ENCODE measurements at places on chromosomes 1 and 21.
A peak's percentile ranks its signal among the peaks of the same experiment; 100 is the strongest.

GRCh38 chr1:246434335-246434734 is 72.7 kb downstream of the SMYD3 start:
- DNase-seq, result no peak

- DNase-seq, result no peak
These were observed 55.5 kb downstream of the TRIM11 start for GRCh38 chr1:228350831-228351781.

GRCh38 chr1:75632350-75632949 is 21.5 kb upstream of the SLC44A5 start:
- DNase-seq, result no peak

- no peak for DNase-seq
These were observed 7.7 kb downstream of the SNX27 start for GRCh38 chr1:151619489-151620093.

GRCh38 chr1:47624531-47624930 is 186.7 kb downstream of the FOXD2 start:
- no peak for DNase-seq

- no peak for DNase-seq
These were observed 38.1 kb upstream of the VWA5B1 start for GRCh38 chr1:20252587-20252986.

DNA sequence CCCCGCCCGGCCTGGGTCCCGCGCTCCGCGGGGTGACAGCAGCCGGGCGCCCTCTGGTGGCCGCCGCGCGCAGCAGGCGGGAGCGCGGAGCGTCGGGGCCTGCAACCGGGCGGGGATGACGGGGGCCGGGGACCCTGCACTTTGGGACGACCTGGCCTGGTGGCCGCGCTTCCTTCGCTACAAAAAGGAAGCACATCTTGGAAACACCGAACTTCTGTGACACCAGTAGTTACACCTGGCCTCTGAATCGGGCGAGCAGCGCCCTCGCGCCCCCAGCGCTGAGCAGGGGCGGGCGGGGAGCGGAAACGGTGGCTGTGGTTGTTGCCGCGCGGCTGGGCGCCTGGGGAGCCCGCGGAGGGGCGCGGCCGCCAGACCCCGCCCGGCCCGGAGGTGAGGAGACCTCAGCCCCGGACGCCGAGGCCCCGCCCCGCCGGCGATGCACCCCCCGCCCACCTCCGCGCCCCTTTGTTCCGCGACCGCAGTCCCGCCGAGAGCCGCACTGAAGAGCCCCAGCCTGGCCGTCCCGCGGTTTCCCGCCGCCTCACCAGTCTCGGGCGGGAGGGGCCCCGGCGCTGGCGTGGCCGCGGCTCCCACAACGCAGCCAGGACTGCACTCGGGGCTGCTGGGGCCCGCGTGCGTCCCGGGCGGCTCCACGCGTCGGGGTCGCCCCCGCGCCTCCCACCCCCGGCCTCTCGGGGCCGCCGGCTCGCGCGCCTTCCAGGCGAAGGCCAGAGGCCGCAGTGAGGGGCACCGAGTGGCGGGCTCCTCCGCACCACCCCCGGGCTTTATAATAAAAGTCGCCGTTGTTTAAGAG is 59.3 kb downstream of the H3-3A start:
- peak; percentile 63 for DNase-seq

DNA sequence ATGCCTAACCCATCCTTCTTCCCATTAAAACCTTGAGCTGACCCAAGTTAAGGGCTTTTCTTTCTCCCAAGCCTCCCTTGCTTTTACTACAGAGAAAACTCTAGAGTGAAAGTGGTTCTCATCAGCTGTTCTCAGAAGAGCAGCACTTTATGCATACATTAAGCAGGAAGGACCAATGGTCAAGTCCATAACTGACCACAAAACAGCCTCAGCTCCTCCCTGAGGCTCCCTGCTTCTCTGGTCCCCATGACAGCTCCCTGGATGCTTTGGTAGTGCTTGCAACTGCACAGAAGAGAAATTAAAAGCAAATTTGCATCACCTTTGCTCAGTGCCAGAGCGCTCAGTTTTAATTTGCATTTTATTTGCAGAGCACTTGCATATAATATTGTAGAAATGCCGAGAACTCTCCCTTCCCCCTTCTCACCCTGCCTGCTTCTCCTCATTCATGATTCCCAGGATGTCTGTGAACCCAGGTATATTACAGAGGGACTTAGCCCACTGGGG is 56.1 kb downstream of the LMX1A start:
- no peak for DNase-seq

DNA sequence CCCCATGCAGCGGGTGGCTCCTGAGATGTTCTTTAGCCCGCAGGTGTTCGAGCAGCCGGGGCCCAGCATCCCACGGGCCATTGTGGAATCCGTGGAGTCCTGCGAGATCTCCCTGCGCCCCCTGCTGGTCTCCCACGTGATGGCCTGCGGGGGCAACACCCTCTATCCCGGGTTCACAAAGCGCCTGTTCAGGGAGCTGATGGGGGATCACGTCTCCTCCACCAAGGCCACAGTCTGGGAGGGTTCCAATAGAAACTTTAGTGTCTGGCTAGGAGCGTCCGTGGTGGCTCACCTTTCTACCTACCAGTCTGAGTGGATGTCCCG is 71.0 kb downstream of the ACTL8 start:
- DNase-seq, result no peak

DNA sequence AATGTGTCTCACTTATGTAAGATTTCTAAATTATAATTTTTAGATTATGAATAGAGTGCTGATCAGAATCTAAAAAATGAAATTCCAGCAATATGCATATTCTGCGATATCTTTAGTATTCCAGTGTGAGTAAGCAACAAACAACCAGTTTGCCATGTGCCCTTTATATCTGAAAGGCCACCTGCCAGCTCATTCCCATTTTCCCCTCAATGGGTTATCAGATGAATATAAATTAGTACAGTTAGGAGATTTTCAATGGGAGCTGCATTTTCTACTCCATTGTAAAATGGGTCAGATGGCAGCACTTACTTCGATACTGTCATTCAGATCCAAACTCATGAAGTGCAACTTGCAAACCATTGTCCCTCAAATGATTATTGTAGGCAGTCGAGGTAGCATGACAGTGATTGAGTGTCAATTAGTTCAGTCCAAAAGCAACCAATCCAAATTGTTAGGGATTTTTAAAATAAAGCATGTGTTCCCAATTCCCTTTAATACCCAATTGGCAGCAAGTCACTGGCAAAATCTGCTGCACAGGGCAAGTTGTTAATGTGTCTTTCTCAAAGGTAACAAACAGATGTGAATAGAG is 680.3 kb downstream of the LRRIQ3 start:
- DNase-seq, result no peak

DNA sequence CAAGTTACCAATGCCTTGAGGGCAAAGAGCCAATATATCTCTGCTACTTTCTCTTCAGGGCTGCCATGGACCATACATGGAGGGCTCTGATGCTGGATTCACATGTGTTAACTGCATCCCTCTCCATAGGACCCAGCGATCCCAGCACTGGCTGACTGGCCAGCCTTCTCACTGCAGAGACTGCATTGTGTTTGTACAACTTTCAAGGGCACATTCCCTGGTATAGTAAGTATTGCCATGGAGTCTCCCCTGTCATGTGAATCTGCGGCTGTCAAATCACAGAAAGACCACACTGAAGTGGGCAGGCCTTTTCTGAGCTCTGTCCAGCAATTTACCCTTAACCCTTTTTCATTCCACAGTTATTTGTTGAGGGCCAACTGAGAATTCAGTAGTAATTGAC is 449.8 kb downstream of the OMA1 start:
- no peak for DNase-seq

- DNase-seq, result no peak
These were observed 10.6 kb downstream of the PTPRC start for GRCh38 chr1:198649232-198649967.

DNA sequence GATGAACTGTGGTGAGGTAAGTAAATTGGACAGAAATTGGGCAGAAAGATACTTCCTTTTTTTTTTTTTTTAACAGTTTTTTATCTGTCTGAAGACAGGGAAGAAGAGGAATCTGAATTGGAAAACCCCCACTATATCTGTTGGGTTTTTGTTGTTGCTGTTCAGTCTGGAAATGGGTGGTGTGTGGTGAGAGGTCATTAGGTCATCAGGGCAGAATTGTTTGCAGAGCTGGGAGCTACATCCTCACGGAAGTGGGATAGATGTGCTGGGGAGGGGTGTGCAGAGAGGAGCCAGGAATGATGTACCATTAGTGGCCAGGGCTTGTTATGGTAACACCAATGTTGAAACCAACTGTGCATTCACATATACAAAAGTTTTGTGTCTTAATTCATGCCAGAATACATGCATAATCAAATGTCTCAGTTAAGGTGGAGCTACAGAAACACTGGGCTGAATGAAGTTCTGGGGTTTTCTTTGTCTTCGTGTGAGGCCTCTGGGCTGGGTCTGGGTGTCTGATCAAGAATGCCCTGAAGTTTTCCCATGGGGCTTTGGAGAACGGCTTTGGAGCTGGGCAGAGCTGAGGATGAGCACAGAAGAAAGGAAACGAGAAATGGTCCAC is 12.4 kb downstream of the USP25 start:
- no peak for DNase-seq

GRCh38 chr1:31441073-31441472 is 28.1 kb downstream of the SERINC2 start:
- DNase-seq, result no peak

DNA sequence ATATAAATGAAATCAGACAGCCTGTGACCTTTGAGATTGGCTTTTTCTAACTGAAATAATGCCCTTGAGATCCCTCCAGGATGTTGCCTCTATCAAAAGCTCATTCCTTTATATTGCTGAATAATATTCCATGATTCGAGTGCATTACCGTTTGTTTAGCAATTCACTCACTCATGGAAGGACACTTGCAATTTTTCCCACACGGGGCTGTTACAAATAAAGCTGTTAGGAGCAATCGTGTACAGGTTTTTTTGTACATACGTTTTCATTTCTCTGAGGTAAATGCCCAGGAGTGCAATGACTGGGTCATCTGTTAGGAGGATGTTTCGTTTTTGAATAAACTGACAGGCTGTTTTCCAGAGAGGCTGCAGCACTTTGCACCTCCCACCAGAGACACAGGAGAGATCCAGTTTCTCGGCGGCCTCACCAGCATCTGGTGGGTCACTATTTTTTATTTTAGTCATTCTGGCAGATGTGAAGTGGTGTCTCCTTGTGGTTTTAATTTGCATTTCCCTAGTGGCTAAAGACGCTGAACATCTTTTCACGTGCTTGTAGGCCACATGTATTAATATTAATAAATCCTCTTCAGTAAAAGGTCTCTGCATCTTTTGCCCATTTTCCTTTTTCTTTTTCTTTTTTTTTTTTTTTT is 11.0 kb downstream of the PRDM15 start:
- no peak for DNase-seq

DNA sequence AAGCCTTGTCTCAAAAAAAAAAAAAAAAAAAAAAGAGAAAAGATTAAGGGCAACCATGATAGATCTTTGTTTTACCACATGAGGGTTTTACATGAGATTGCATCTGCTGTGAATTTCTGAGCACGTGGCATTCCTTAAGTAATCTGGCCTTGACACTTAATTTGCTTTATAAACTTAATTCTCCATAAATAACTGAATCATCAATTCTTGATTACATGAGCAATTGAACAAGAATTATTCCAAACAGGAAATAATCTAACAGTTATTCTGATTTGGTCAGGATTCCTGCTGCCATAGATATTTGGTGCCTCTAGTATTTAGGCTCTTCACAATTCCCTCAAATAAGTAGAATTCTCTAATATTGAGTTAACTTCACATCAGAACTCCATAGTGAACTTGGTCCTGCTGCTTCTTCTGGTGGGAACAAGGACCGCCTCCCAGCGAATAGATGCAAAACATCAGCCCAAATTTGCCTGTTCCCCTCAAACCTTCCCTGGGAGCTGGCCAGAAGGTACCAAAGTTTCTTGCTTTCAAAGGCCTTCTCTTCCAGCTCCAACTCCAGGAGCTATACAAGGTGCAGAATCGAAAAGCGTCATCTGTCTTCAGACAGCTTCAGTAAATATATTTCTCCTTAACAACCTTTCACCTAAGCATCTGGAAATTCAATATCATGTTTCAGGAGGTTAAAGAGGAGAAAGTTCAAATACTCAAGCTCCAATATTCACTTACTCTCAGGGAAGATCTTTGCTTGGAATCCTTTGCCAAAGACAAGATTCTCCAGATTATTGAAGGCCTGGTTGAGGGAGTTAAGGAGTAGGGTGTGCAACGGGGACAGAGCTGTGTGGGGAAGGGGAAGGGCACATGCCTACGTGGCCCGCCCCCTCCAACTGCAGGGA is 1.0 kb downstream of the KRTCAP2 start:
- no peak for DNase-seq

DNA sequence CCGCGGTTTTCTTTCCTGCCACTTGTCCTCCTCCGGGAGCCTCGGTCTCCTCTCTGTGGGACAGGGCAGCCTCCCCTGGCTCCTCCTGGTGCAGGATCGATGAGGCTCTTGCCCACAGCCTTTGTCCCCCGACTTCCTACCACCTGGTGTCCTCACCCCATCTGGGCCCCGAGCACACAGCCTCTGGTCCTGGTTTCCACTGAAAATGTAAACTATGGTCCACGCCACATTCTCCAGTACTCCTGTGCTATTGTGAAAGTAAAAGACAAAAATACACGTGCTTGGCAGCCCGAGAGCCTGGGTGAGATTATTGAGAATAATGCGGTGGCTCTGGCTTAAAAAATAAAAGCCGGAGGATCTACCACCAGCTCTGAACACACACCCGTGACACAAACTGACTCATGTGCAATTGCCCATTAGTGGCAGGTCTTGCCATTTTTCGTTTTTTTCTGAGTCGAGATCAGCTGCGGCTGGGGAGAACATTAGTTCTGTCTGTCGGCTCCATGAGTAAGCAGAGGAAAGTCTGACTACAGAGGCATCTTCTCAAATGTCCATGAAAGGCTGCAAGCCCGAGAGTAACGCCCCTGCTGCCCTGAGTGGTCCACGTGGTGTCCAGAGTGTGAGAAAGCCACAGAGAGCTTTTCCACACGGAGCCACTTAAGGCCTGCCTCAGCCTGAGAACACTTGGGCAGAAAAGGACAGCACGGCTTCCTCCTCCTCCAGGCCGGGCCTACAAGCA is 5.7 kb upstream of the COL6A2 start:
- DNase-seq, result no peak

GRCh38 chr1:37493336-37494098 is 19.1 kb downstream of the ZC3H12A start:
- no peak for DNase-seq

GRCh38 chr1:65119951-65120350 is 28.1 kb upstream of the AK4 start:
- no peak for DNase-seq

DNA sequence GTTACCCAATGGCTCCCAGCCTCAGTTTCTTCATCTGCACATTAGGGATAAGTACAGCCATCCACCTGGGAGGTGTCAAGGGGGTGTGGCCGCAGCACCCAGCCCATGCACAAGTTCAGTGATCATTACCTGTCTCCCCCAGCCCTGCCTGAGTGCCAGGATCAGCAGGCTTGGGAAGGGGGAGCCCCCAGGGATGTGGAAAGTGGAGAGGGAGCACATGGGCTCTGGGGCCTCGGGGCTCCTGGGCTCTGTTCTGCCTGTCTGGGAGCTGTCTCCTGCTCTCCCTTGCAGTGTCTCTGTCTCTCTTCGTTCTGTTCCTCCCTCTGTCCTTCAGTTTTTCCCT is 10.8 kb upstream of the PADI1 start:
- no peak for DNase-seq

- no peak for DNase-seq
These were observed 54.4 kb downstream of the NR5A2 start for GRCh38 chr1:200081969-200082245.

GRCh38 chr1:71350805-71351204 is 270.0 kb upstream of the ZRANB2 start:
- no peak for DNase-seq

- DNase-seq, result no peak
These were observed 21.6 kb upstream of the ZNF678 start for GRCh38 chr1:227541796-227542152.

Measured in activated T-cell treated with anti-CD3 and anti-CD28 coated beads for 4 hours (primary cell).